Erythroblast (primary cell): ENCODE measurements at places on chromosomes 6 and 20.

- no peak for DNase-seq
Measured at GRCh38 chr6:132322398-132322797, 78.9 kb downstream of the MOXD1 start.

- DNase-seq, result no peak
Measured at GRCh38 chr6:85008296-85009009, 244.1 kb upstream of the TBX18 start.

DNA sequence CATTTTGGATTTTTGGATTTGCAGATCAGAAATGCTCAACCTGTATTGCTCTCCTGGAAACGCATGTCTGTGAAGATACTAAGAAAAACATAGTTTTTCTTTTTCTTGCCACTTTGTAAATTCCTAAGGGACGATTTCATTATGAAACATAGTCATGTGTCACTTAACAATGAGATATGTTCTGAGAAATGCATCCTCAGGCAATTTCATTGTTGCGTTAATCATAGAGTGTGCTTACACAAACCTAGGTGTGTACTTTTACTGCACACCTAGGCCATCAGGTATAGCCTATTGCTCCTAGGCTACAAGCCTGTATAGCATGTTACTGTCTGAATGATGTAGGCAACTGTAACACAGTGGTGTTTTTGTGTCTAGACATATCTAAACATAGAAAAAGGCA lies 13.4 kb upstream of the THEMIS start:
- no peak for DNase-seq

GRCh38 chr6:55137929-55138693 lies 36.2 kb upstream of the HCRTR2 start:
- DNase-seq, result no peak

GRCh38 chr6:91438570-91438969 lies 851.7 kb upstream of the MAP3K7 start:
- DNase-seq, result no peak

GRCh38 chr6:71603021-71603420 lies 283.3 kb upstream of the RIMS1 start:
- no peak for DNase-seq
